ENCODE measurements at places on chromosomes 5 and 9.

DNA sequence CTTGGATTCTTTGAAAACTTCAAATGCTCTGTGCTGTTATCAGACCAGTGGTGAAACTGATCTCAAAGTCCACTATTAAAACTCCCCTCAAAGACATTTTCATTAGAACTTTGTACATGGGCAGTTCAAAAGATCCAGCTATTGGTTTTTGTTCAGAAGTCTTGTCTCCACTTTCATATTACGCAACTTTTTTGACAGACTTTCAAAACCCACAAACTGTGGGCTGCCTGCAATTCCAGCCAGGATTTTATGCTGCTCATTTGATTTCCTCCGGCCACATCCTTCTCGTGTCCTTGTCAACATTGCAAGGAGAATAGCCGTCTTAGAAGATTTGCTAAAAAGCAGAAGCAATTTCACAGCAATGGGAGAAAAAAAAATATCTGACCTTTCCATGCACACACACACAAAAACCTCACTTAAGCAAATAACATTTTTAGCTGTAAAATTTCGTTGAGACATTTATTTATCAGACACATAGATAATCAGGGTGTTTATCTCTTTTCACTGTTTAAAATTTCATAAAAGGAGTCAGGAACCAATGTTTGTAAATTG, 1990.5 kb downstream of the MAT2B start:
- no peak for DNase-seq

GRCh38 chr5:145787507-145787906, 47.6 kb downstream of the PRELID2 start:
- DNase-seq = no peak

DNA sequence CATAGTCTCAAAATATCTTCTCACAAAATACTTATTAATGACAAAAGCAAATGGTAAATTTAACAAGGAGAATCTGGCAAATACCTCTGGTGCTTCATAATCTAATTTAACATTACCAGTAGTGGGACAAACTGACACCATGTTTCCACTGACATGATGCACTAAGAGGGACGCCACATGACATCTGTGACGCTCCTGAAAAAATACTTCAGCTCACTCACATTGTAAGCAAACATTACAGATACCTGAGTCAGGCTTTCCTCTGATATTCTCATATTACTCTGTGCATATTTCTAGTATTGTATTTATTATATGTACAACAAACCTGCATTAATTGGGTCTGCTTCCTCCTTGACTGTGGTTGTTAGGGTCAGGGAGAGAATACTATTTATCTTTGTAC, 56.7 kb upstream of the OSMR start:
- no peak for DNase-seq

GRCh38 chr9:114083666-114084065, 5.6 kb upstream of the AMBP start:
- no peak for DNase-seq

DNA sequence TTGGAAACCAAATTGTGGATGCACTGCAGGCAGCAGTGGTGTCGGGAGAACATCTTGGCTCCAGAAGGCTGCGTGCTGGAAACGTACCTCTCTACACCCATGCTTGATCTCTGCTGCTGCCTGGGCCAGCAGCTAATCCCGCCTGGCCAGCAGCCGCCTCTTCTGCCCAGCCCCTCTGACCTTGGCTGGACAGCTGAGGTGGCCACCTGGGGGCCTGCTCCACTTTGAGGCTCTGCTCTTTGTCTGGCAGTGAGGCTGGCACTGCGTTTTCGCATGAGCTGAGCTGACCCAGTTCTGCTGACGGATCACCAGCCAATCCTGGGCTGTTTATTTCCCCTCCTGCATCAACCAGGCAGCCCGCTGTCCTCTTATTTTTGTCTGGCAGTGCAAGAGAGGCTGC, 154.9 kb downstream of the TENT4A start:
- no peak for DNase-seq

- DNase-seq = no peak
Measured at GRCh38 chr5:72301557-72301956, 18.5 kb downstream of the MRPS27 start.

DNA sequence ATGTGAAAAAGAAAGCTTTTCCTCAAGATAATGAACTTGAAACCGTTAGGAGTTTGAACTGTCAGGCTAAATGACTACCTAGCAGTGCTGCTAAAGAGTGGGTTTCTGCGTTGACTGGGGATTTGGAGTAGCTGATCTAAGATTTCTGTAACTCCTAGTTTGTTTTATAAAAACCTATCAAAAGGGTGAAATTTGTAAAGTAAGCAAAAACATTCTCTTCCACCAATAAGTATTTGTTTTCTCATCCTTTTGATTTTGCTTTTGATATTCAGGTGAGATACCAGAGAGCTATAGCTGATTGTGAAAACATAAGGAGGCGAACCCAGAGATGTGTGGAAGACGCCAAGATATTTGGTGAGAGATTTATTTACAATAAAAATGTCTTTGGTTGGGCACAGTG, 4.1 kb downstream of the GRPEL2 start:
- no peak for DNase-seq

DNA sequence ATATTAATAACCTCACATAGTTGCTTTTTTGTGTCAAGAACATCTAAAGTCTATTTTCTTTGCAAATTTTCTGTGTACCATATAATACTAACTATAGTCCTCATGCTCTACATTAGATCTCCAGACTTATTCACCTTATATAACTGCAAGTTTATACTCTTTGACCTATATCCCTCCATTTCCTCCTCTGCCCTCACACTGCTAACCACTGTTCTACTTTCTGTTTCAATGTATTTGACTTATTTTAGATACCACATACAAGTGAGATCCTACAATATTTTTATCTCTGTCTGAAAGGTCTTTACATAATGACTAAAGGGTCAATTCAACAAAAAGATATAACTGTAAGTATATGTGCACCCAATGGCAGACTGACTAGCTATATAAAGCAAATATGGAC, 789.7 kb upstream of the ZNF608 start:
- no peak for DNase-seq

- DNase-seq = no peak
Measured at GRCh38 chr9:75019022-75019421, 9.1 kb downstream of the CARNMT1 start.

DNA sequence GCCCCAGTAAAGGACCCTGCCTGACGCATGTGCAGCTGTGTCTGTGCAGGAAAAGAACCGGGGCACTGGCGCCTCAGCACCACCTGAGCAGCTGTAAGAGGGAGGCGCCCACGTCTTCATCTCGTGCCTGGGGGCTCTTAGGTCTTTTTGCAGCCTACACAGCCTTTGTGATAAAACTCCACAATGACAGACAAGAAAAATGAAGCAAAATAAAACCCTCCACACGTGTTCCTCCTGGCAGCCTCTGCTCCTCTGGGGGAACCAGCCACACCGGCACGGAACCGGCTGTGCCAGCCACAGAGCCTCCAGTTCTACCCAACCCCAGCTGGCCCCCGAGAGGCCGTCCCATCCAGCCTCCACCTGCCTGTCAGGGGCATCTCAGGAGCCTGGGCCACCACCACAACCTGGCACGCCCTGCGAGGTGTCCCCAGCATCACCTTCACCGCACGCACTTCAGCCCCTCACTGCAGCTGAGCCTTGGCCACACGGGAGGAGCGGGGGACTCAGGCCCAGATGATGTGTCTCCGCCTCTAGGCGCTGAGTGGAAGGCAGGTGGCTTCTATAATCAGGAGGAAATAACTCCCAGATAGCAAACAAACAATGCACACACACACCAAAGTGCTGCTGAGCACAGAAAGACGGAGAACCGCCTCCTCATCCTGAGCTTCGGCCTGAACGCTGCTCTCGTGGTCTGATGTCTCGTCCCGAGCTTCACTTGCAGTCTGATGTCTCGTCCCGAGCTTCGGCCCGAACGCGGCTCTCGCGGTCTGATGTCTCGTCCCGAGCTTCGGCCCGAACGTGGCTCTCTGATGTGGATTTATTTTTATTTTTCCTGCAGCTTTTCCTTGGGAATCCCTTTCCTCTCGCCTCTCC, 28.6 kb upstream of the NSMF start:
- DNase-seq = no peak

GRCh38 chr5:160173-160510, 31.2 kb upstream of the LRRC14B start:
- no peak for DNase-seq

GRCh38 chr9:35415402-35416097, 74.4 kb upstream of the RUSC2 start:
- DNase-seq = no peak

- peak; percentile 86 for DNase-seq
Measured at GRCh38 chr9:81492710-81493447, 196.5 kb downstream of the TLE1 start.

- DNase-seq = peak; percentile 56
Measured at GRCh38 chr5:75006865-75007822, 45.2 kb downstream of the GCNT4 start.

- DNase-seq = no peak
Measured at GRCh38 chr9:129208207-129209032, 30.4 kb upstream of the IER5L start.

GRCh38 chr9:134063571-134064450, 4.0 kb downstream of the BRD3 start:
- no peak for DNase-seq

GRCh38 chr5:147645197-147645596, 135.3 kb upstream of the DPYSL3 start:
- DNase-seq = no peak

GRCh38 chr9:125829743-125830142, 82.6 kb downstream of the PBX3 start:
- no peak for DNase-seq

- DNase-seq = no peak
Measured at GRCh38 chr5:145701404-145701803, 133.7 kb downstream of the PRELID2 start.

- DNase-seq = no peak
Measured at GRCh38 chr5:119161430-119161829, 90.5 kb downstream of the DMXL1 start.

- no peak for DNase-seq
Measured at GRCh38 chr5:36944607-36945225, 68.1 kb downstream of the NIPBL start.

DNA sequence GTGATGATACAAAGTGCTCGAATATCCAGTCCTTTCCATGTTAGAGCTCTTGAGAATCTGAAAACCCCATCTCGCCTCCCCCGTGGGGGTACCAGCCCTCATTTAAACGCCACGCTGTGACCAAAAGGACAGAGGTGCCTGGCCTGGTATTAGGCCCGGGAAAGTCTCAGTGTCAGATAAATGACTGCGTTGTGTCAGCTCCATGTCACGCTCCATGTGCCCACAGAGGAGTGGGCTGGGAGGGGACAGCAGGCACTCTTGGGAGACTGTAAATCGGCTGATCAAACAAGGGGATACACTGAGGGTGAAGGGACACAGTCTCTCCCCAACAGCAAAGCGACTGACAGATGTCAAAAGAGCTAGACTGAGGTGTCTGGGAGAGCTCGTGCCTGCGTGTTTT, 65.7 kb upstream of the ECM2 start:
- DNase-seq = no peak

DNA sequence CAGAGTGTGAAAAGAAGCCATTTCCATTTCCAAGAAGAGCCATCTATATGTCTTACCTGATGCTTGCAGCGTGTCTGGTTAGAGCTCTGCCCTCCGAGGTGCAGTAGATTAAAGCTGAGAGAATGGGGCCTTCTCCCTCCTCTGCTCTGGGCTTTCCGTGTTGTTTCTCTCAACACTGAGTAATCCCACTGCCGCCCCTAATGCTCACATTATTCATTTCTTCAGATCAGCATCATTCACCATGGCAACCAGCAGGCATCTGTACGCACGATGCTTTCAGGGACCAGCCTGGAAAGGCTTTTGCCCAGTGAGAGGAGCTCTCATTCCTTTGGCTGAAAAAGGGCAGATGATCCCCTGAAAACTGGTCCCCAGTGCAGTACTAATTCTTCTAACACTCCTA, 79.6 kb downstream of the CYFIP2 start:
- no peak for DNase-seq

DNA sequence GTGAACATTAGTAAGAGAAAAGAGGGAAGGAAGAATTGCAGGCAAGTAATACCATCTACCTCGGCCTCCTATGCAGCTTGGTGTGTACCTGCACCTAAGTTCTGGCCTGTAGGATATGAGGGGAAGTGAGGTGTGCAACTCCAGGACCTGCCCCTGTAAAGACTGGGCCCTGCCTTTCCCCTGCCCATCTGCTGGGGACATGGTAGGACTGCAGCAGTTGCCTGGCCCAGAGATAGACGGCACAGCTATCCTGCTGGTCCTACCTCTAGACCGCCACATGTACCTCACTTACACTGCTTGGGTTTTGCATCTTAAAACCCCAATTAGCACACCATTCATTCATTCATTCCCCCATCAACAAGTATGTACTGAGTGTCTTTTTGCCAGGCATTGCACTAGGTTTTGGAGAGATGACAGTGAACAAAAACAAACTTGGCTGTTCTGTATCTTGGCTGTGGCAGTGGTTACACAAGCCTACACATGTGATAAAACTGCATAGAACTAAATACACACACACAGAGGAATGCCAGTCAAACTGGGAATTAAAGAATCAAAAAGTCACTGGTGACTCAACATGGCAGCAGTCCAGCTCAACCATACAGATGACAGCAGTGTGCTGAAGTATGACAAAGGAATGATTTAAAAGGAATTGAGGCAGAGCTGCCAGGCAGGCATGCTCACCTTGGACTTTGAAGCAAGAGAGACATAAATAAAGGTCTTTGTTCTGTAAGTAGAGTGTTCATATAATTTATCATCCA, 23.3 kb upstream of the MGAT1 start:
- no peak for DNase-seq

DNA sequence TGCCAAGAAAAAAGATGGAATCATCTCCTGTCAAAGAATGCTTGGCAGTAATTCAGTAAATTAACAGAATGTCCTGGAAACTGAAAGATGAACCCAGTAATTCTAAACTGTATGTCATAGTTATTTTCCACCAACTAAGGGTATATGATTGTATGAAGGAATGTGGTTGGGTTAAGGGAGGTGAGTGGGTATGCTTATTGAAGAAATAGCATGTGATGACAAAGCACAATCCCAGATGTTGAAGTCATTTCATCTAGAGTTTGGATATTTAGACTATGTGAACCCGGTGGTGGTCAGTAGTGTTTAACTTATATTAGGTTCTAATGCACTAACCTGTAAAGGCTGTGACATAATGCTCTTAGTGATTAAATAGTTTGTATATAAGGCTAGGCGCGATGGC, 87.3 kb downstream of the CDKN2A start:
- no peak for DNase-seq

All from BJ (cell line).